ENCODE measurements at places on chromosomes 13 and 19.

DNA sequence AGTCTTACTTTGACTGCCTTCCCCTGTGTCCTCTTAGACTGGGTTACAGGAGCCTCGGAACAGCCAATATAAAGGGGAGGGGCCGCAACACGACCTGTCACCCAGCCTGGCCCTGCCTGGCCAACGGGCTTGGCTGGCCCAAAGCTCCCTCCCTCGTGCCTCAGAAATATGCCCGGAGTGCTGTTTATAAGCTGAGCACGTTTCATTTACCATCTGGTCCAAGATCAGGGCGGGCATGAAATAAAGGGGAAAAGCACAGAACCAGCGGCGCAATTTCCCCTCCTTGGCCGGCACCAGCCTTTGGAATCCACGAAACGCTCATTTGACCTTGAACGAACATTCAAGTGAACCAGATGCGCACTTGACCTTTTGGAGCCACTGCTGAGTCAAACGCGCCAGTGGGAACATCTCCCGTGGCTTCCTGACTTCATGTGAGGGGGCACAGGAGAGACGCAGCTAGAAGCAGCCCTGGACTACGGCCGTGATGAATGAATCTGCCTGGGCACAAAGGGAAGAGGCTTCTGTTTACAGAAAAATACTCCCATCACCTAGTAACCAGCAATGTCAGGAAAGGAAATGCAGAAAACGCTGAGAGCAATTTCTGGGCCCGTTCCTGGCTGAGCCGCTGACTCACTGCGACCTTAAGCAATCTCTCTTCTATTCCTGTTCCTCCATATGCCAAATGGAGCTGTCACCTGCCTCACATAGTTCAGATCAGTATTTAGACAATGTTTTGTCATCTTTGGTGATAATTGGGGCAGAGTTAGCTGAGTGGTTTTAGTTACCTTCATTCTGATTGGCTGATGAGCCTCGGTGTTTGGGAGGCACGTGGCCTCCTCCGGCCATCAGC lies 53.3 kb downstream of the RFX2 start:
- peak; percentile 64 for DNase-seq

- DNase-seq, result no peak
Observed at GRCh38 chr13:112947796-112948195, 21.2 kb upstream of the MCF2L start.

DNA sequence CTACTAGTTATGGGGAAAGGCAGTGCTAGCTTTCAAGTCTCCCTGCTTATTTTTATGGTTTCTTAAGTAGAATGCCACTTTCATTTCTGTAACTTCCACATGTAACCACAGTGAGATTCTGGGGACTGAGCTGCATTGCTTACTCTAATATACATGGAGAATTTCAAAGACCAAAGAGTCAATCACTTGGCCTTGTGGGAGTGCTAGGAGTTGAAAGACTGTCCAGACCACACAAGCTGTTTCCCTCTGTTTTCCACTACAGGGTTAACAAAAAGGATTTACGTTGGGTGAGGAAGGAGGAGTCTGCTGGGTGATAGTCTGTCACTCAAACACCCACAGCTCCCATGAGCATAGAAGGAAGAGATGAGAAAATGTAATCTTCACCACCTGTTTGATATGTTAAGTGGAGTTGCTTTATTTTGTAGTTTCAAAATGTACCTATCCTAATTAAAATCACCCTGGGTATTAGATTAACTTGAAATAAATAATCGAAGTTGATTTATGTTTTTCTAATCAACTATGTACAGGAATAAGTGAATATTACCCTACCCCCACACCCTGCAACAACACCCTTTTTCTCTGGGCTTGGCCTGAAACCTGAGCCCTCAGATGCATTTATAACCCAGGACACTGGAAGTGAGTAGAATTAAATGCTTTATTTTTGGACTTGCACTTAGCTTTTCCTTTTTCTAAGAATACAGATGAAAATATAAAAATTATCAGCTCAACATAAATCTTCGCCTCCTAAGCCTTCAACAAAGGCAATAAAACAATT lies 225.8 kb upstream of the SLC10A2 start:
- no peak for DNase-seq

DNA sequence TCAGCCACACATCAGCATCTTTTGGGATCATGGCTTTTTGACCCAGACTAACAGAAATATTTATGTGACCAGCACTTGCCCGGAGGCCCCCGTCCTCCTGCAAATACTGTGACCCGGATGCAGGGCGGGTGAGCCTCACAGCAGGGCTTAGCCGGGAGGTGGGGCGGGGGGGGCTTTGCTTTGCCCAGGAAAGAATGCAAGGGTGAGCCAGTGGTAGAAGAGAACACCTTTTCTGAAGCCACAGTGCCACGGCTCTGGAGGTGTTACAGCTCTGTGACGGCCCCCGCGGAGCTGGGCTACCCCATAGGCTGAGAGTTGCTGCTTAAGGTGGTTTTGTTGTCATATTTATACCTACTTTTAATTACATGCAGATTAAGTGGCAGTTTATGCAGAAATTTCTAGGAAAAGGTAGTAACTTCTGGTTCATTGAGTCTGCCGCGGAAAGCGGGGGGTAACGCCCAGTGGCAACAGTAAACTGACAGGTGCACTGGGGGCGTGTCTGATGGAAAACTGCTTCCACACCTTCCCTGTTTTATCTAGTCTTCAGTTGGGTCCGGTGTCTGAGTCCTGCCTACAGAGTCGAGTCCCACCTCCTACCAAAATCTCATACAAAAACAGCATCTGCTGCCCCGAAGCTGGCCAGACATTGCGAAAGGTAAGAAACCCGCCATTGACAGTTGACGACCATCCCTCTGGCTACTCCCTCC lies 187.9 kb downstream of the TEX29 start:
- no peak for DNase-seq

GRCh38 chr13:77728265-77729125 lies 31.0 kb downstream of the SLAIN1 start:
- DNase-seq, result no peak

GRCh38 chr13:30463787-30464495 lies 1.8 kb downstream of the HMGB1 start:
- DNase-seq, result peak; percentile 48
